Lower lobe of right lung (tissue), 2 donors: ENCODE measurements at places on chromosomes 13 and 19. TPM values are rescaled to one million over a fixed set of nuclear protein-coding genes. Genes with fewer than 3 reads are reported as not detected.

DNA sequence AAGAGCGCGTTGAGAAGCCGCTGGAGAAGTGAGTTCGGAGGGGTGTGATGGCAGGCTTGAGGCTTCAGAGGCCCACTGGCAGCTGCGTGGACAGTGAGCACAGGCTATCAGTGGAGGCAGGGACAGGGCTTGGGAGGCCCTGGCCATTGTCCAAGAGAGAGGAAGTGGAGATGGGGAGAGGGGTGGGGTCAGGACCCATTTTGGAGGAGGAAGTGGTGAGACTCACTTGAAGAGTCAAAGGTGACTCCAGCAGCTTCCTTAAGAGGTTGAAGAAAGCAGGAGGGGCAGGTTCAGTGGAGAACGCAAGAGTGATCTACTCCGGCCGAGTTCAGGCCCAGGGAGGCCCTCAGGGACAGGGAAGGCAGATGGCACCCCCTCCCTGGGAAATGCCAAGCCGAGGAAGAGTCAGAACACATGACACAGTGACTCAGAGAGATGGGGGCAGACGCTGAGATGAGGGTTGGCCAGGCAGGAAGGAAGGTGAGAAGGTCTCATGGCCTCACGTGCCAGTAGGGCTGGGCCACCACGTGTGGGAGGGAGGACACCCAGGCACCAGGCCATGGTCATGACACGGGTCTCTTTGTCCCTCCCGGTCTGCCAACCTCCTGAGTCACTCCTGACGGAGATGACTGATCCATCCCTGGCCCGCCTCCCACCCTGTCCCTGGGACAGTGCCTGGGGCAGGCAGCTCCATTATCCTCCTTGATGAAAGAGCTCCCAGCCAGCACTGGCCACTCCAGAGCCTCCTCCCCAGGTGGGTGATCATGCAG, 10.1 kb upstream of the CD22 start:
- DNase-seq: peak; percentile 83

GRCh38 chr13:51551416-51551815, 32.8 kb upstream of the WDFY2 start:
- DNase-seq: no peak

DNA sequence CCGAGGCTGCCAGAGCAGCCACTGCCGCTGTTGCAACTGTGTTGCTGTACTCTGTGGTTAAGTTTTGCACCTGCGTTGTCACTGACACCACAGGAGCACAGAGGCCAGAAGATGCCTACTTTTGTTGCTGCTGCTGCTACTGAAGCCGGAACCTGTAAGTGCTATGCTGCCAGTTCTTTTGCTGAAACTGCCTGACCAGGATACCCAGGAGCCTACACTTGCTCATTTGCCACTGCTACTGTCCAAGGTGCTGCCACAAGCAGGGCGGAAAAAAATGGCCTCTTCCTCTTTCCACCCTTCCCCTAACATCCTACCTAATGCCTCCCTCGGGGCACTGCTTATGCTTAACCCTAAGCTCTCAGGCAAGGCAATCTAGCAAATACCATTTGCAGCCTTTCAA, 29.0 kb upstream of the NBEA start:
- DNase-seq: no peak

GRCh38 chr13:27927444-27928352, 7.9 kb downstream of the PDX1 start:
- DNase-seq: no peak

DNA sequence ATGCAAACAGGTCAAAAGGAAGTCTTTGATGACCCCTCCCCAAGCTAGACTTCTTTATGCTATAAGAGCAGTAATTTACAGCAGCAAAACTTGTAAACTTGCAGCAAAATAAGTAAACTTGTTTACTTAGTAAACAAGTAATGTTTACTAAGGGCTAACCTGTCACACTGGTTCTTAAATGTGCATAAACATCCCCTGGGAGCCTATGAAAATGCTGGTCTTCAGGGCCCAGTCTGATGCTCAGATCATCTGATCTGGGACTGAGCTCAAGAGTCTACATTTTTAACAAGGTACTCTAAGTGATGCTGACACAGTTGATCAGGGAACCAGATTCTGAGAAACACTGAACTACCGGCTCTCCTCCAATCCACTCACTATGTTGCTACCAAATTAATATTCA, 53.4 kb downstream of the MTMR6 start:
- DNase-seq: no peak

DNA sequence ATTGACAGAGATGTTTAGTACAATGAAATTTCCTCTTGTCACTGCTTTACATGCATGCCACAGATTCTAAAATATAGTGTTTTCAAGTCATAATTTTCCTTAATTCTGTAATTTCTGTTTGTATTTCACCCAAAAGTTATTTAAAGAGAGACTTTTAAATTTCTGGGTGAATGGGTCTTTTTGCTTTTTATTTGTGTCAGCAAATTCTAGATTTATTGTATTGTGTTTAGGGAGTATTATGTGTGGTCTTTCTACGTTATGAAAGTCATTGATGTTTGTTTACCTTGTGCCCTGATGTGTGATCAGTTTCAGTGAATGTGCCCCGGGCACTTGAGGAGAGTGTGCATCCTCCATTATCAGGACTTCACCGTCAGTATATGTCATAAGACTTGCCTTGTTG, 92.7 kb downstream of the SGCG start:
- DNase-seq: no peak

DNA sequence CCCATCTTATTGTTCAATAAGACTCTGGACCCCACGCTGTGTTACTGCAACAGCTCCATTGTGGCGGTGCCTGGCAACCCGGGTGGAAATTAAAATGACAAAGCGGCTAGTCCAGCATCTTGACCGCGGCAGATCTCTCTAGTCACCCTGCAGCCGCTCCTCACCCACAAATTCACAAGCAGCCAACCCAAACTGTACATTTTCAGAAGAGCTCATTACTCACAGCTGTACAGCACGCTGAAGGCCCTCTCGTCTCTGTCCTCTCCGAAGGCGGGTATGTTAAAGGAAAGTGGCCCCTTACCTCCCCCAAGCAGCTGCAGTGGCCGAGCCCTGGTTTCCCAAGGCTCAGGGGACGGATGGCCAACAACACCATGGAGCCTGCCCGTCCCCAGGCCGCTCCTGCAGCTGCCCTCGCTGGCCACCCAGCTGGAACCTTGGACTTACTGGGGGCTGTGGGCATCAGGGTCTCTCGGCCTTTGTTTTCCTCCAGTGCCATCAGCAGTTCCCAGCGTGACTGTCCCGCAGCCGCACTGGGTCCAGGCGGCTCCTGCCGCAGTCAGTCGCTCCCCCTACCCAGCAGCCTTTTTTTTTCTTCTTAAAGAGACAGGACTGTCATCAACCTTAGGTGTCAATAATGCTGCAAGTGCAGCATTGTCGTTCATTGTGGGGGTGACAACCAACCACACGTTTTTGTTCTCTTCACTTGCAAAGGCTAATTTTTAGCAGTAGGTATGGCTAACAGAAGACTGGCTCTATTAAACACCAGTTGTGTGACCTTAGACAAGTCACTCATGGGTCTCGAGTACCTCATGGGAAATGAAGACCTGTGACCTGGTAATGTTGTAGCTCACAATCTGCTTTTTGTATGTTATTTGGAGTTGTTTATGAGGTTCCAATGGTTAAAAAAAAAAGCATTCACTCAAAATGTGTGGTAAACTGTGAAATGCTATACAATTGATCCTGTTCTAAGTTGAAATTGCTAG, at the start of gene SACS:
Gene SACS (minus strand): TSS at position 532 of the 983 bp plus-strand sequence. CDS start 22,463 bp downstream, outside the sequence.
- DNase-seq: no peak

The NLRP9 gene
- not detected for total RNA-seq

The CD22 gene
- total RNA-seq: 19.1 TPM

The COL4A2 gene
- total RNA-seq: 185 TPM
